ENCODE measurements at places on chromosomes 13 and 19.

DNA sequence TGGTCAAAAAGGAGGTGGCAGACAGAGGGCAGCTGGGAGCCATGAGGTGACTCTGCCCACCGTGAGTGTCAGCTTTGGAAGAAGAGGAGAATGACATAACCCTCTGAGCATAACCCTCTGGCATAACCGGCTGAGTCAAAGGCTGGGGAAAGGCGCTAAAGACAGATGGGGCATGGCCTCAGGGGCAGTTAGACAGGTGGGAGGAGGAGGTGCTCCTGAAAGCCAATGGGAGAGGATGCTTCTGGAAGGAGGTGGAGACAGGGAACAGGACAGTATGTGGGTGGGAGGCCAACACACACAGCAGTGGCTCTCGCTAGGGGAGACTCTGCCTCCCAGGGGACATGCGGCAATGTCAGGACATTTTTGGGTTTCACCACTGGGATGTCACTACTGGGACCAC, 17.1 kb downstream of the ELAVL1 start:
- DNase-seq: no peak

GRCh38 chr19:6654347-6655310, 15.3 kb downstream of the TNFSF14 start:
- peak; percentile 61 for DNase-seq

DNA sequence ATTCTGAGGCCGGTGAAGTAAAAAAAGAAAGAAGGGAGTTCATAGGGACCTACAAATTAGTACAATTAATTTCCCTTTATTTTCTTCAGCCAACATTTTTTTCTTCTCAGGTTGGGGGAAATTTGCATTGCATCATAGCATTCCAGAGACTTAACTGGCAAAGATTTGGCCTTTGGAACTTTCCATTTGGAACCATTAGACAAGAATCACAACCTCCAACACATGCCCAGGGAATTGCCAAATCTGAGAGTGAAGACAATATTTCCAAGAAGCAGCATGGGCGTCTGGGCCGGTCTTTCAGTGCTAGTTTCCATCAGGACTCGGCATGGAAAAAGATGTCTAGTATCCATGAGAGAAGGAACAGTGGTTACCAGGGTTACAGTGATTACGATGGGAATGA, 6.4 kb upstream of the ERCC5 start:
- no peak for DNase-seq

DNA sequence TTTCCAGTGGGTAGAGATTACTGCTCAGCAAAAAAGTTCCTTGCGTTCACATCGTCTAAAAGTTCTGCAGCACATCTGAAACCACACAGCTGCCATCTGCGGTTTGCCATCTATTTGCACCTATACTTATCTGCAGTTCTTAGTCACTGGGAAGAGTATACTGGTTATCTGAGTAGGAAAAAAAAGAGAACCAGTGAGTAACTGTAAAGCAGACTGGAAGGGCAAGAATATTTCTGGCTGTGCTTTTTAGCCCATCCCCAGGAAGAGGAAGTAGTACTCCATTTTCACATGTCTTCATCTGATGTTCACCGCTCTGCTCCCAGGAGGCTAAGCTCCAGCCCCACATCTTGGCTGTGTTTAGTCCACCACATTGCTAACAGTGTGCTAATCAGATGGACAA, 35.6 kb downstream of the EFNB2 start:
- DNase-seq: no peak

GRCh38 chr13:45728759-45729158, 26.6 kb downstream of the CBY2 start:
- no peak for DNase-seq

DNA sequence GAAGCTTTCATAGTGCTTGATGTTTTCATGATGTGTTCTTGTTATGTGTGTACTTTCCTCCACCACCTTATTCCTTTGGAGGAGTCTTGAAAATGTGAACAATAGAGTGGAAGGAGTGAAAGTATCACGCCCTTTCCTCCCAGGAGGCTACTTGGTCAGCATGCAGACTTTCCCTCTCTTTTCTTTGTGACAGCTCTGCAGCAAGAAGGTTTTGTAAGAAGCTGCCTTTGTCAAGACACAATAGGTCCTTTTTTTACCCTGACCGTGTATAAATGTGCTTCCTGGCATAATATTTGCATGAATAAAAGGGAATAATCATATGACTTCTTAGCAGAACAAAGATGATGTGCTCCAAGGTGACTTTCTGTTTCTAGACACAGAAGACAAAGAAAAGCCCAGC, 882.6 kb upstream of the SLITRK5 start:
- DNase-seq: no peak

- DNase-seq: no peak
Observed at GRCh38 chr19:5434970-5435641, 20.1 kb upstream of the ZNRF4 start.

- no peak for DNase-seq
Observed at GRCh38 chr19:18225355-18225701, 910 bp downstream of the PDE4C start.

GRCh38 chr19:14150041-14150769, 13.8 kb upstream of the ASF1B start:
- DNase-seq: no peak

- no peak for DNase-seq
Observed at GRCh38 chr13:41306271-41307145, 4.6 kb upstream of the NAA16 start.

DNA sequence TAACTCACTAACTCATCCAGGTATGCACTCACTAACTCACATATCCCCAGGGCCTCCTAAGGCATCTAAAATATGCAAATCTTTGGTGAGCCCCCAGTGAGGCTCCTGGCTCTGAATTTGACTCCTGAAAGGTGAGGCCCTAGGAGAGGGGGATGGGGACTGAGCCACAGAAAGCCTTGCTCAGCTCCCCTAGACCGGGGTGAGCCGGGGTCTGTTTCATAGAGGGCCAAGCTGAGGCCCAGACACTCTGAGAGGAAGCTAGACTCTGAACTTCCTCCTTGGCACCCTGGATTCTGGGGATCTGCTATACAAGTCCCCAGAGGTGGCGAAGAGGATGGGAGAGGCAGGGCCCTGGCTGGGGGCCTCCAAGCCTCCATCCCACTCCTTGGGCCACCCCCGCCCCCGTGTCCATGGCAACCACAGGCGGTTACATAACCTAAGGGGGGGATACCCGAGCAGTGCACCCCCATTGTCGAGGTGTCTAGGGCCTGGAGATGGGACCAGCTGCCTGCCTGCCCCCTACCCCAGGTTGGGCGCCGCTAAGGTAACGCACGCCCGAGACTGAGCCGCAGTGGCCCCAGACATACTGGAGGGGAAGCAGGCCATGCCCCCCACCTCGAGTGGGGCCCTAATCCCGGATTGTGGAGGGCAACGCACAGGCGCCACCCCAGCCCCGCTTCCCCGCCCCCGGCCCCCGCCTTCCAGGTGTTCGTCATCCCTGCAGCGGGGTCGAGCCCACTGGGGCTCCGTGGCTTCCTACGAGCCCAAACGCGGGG, 646 bp downstream of the ABHD8 start:
- no peak for DNase-seq

DNA sequence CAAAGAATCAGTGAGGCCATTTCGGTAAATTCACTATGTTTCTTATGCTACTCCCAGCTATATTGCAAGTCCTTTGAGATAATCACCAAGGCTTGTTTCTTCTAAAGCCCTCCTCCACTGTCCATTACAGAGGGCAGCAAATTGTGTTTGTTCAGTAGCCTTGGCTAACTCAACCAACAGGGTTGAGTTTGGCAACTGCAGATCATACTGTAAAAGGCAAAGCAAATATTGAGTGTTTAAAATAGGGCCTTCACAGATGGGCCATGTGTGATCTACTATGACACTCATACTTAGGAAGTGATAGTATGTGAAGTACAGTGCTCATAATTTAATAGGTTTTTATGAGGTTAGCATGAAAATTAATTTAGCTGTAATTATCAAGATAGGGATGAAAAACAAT, 171.3 kb downstream of the DACH1 start:
- no peak for DNase-seq

DNA sequence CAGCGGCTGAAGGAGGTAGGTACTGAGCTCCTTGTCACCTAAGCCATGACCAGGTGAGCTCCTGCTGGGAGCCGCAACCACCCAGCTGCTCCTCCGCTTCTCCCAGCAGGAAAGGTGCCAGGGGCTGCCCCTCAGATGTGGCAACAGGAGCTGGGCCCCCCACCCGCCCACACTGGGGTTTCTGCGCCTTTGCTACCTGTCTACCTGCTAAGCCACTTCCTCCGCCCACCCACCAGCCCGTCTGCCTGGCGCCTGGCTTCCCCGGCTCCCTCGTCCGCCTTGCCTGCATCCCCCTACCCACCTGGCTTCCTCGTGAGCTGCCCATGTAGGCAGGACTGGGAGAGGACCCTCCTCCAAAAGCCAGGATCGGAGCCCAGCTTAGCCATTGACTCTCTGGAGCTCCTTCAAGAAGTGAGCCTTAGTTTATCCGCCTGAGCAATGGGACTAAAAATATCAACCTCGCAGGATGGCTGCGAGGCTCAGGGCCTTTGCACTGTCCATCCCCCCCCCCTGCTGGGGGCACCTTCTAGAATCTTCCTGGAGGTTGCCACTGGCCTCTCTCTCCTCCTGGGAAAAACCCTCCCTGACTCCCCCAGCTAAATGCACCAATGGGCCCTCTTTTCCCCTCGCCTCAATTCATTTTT, 55.8 kb upstream of the KLF2 start:
- DNase-seq: no peak

DNA sequence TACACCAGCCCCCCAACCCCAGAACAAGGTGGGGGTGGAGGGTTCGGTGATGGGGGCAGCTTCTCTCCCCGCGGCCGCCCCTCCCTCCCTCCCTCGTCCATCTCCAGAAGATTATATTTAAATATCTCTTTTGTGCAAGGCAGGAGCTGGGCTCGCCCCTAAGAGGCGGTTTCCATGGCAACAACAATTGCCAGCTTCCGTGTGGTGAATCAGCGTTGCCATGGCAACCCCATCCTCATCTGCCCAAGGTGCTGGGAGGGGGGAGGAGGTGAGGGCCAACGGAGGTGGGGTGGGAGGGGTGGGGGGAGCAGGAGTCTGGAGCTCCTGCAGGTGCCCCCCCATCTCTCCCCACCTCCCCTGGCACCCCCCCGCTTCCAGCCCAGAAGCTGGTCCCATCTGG, 46.4 kb downstream of the CELF5 start:
- DNase-seq: peak; percentile 49

- no peak for DNase-seq
Observed at GRCh38 chr13:48660361-48661076, 6.8 kb downstream of the CYSLTR2 start.

DNA sequence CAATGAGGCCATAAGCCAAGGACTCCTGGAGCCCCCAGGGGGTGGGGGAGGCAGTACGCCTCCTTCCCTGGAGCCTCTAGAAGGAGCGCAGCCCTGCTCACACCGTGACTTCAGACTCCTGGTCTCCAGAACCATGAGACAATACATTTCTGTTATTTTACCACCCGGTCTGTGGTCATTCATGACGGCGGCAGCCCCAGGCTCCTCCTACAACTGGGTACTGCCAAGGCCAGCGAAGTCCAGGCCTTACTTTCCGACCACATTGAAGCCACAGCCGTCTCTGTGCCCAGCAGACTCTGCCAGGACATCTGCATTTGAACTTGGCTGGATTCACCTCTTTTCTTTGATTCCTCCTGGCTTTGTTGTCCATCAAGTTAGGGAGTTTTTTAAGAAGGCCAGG, 10.5 kb downstream of the GNG7 start:
- no peak for DNase-seq

- DNase-seq: no peak
Observed at GRCh38 chr13:94902722-94903407, 190.5 kb upstream of the SOX21 start.

DNA sequence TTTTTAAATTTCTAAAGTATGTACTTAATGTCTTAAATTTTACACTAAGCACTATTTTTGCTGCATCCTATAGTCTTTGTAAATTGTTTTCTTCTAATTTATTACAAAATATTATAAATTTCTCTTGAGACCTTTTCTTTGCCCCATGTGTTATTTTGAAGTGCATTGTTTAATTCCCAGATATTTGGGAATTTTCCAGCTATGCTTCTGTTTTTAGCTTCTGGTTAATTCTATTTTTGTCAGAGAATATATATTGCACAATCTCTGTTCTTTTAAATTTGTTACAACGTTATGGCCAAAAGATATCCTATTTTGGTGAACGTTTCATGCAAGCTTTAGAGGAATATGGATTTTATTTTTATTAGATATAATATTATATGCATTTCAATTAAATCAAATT, 917.4 kb upstream of the MIR17HG start:
- no peak for DNase-seq

- no peak for DNase-seq
Observed at GRCh38 chr19:3013263-3013725, 15.8 kb downstream of the TLE2 start.

DNA sequence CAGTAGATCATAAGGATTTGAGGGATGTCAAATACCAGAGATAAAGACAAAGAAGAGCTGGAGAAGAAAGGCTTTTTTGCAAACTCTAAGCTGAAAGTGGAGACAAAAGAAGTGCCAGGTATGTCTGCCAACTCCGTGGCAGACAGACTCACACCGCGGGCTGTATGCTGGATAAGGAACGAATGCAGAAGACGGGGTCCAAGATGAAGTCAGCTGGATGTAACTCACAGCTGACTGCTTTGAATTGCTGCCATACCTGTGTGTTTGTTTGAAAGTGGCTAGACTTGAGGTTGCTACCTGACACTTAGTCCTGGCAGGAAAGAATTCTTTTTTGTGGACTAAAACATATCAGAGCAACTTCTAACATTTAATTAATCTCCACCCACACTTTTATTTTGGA, 398.8 kb downstream of the DLEU7 start:
- no peak for DNase-seq

DNA sequence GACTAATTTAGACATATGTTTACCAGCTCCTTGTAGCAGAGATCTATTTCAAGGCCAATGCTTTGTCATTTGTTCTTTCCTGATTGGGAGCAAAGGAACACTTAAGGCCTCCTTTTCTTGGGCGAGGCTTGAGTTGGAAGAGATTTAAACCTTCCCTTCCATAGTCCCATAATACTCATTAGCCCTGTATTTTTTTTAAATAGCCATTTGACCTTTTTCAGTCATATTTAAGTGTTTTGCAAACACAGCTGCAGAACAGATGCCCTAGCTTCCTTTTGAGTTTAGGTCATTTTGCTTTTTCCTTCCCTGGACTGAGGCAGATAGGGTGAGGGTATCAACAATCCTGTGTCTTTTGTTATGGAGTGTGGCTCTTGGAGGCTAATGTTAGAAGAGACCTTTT, 198.3 kb downstream of the NBEA start:
- no peak for DNase-seq

GRCh38 chr19:2421581-2422306, 5.6 kb downstream of the TIMM13 start:
- no peak for DNase-seq

GRCh38 chr13:21077788-21078353, 16.5 kb upstream of the LATS2 start:
- DNase-seq: no peak

DNA sequence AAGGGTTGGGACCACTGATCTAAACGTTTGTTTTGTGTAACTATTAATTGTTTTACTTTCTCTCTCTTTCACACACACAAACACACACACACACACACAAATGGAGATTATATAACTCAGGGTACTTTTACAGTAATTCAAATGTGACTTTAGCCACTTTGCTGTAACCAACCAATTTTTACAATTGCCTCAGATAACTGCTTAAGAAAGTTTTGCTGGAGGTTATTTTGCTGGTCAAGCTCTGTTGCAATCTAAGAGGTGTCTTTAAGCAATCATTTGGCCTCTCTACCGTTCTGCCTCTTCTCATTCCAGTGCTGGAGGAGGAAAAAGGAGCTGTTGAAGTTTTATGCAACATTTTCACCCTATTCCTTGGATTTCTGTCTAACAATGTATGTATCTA, 63.0 kb downstream of the TBC1D4 start:
- DNase-seq: no peak

All from CD4-positive, alpha-beta T cell treated with Interleukin-15 for 4 hours (primary cell).